AG09309 (cell line): ENCODE measurements at places on chromosomes 11 and 22.
A peak's percentile ranks its signal among the peaks of the same experiment; 100 is the strongest.

- DNase-seq = no peak
Observed at GRCh38 chr11:134670247-134670782, 258.3 kb upstream of the B3GAT1 start.

GRCh38 chr22:48820481-48821345 is 1007.0 kb downstream of the BRD1 start:
- DNase-seq = no peak

DNA sequence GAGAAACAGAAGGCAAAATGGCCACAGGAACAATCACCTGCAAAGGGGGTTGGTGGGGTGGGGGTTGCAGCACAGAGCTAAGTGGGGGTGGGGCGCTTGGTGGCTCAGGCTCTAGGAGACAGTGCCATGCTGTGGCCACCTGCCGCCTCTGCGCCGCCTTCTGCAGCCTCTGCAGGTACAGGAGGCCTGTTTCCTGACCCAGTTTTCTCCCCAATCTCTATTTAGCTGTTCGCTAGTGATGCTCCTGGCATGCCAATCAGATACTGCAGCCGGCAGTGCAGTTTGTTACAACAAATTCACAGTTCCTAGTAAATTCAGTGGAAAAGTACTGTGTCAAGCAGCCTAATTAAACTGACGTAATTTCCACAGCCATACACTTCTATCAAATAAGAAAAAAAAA is 106.4 kb downstream of the SERGEF start:
- no peak for DNase-seq

DNA sequence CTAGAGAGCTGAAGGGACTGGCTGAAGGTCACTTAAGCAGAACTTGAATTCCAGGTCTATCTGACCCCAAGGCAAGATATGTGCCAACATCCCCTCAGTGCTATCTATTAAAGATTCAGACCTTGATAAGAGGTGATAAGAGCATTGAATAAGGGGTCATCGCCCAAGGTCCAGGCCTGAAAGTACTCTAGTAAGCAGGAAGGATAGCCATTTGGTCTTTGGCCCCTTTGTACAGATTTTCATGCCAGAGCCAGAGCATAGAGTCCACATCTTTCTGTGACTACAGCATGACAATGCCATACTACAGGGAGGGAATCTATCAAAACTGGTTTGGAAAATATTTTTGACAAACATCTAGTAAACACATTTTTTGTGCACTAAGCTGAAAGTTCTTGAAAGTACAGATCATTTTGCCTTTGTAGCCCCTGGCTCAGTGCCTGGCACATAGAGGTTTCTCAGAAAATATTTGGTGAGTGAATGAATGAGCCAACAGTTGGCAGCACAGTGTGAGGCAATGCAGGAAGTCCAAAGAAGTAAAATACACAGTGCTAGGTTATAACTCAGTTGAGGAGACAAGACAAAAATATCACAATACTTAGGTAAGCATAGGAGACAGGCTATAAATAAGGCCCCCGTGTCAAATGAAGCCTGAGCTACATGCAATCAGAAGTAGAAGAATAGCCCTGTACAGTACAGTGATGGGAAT is 15.1 kb upstream of the RRAS2 start:
- peak; percentile 57 for DNase-seq

GRCh38 chr11:1576825-1577224 is 4.8 kb upstream of the DUSP8 start:
- DNase-seq = no peak

DNA sequence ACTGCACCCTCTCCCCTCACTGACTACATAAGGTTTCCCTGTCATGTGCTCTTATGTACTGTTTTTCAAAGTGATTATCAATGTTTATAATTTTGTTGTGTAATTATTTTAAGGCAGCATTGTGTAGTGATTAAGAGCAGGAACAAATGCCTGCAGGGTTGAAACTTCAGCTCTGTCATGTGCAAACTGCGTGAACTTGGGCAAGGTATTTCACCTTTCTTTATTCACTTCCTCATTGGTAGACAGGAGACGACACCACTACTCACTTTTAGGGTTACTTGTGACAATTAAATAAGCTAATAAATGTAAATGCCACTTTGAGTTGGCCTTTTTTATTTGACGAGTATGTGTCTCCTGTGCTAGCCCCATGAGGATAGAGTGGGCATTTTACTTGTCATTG is 86.5 kb upstream of the E2F8 start:
- DNase-seq = no peak

- no peak for DNase-seq
Observed at GRCh38 chr22:41534219-41534618, 10.1 kb downstream of the POLR3H start.

DNA sequence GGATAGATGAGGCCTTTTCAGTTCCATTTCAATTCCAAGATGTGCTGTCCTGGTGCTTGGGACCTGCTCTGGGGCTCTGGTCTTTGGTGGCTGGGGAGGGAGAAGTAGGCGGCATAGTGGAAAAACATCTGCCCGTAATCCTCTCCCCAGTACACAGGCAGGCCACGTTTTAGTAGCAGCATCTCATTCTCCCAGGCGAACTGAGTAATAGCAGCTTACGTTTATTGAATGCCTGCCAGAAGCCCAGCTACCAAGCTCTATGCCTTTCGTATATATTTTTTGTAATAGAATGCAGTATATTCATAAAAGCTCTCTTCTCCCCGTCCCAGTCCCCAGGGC is 11.4 kb downstream of the ACO2 start:
- DNase-seq = no peak

DNA sequence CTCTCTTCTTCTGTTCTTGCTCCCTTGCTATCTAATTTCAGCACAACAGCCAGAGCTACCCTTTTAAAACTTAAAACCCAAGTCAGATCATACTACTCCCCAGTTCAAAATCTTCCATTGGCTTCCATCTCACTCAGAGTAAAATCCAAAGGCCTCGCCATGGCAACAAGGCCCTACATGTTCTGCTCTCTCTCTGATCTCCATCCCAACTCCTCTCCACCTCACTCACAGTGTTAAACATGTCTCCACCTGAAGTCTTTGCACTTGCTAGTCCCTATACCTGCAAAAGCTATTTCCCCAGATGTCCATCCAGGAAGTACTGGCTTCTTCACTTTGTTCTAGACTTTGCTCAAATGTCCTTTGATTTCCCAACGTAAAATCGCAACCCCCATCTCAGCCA is 3.0 kb upstream of the GRAP2 start:
- no peak for DNase-seq

DNA sequence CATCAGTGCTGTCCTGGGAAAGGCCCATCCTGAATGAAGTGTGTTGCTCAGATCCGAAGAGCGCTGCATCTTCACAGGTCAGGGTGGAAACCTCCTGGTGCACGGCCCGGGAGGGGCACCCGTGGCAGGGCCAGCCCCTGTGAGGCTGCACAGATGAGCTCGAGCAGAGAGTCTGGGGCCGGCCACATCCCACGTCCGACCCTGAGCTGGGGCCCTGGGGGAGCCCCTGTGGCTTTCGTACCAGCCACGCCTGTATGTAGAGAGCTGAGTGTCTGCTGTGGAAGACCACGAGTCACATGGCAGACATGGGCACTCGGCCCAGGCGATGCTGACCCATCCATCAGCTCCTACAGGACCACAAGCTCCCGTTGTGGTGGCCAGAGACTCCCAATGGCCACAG is 24.9 kb upstream of the SEPTIN5 start:
- DNase-seq = no peak

DNA sequence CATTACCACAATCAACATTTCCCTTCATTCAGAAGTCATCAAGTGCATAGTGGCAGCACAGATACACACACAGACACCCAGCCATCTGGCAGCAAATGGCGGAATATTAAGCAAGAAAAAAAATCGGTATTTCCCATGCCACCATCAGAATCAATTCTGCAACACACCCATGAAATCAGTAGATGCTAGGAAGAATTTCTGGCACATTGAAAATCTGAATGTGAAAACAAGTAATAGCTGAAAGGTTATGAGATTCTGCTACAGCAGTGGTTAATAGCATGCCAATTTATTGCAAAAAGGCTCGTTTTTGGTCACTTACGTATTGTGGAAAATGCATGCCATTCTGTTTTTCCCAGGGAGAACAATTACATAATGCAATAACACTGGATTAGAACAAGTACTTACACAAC is 91.1 kb downstream of the PICALM start:
- DNase-seq = peak; percentile 41
